H4 (cell line): ENCODE measurements at places on chromosomes 7 and 10.

GRCh38 chr10:79379512-79380124 lies 32.3 kb downstream of the PPIF start:
- no peak for DNase-seq

DNA sequence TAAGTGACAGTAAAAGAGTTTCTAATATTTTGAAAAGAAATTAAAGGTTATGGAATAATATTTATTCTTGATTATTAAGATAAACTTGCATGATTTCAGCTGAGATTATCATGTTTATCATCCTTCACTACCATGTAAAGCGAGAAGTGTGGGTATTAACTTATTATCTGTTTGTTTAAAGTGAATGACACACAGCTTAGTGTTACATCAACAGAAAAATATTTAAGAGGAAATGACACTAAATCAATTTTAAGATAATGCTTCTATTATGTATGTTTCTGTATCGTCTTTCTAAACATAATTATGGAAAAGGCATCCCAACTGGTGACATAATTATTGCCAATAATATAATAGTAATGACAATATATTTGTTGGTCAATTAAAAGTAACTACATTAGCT lies 213.1 kb downstream of the PCDH15 start:
- no peak for DNase-seq

- no peak for DNase-seq
Observed at GRCh38 chr10:127926455-127926854, 19.6 kb downstream of the PTPRE start.

- no peak for DNase-seq
Observed at GRCh38 chr7:129122078-129122750, 22.3 kb upstream of the TSPAN33 start.

GRCh38 chr10:46530249-46531186 lies 25.9 kb downstream of the GPRIN2 start:
- DNase-seq = peak; percentile 85

- peak; percentile 100 for DNase-seq
Observed at GRCh38 chr7:44847920-44848634, at the start of gene H2AZ2. TSS of gene H2AZ2 (minus strand) at chr7:44848087. CDS start at chr7:44847971, 116 bp downstream.

DNA sequence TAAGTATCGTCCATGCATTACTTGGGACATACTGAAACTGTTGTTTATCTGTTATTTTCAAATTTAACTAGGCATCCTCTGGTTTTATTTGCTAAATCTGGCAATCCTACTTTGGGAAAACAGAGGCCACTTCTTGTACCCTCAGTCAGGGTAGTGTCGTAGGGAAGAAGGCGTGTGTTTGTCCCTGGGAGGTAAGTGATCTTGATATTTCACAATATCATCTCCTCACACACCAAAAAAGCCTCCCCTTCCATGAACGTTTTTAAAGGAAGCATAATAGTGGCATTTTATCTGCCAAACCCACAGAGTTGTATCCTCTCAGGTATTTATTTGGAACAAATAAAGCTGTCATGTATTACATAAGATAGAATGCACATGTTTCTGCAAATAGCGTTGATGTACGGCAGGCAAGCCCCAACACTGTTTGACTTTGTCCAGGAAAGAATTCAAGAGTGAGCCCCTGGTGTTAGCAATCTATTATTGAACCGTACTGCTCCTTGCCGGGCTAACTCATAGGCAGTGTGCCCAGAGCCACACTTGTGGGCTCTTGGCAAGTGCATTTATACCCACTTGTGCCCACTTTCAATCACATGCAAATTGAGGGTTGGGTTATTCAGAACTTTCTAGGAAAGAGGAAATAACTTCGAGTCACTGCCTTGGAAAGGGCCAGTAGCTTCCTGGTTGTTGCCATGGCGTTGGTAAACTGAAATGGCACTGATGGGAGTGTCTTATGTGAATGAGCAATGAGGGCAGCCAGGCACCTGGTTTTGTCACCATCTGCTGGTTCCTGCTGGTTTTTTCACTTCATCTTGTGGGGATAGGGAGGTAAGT lies 266.0 kb downstream of the USP6NL start:
- peak; percentile 39 for DNase-seq

DNA sequence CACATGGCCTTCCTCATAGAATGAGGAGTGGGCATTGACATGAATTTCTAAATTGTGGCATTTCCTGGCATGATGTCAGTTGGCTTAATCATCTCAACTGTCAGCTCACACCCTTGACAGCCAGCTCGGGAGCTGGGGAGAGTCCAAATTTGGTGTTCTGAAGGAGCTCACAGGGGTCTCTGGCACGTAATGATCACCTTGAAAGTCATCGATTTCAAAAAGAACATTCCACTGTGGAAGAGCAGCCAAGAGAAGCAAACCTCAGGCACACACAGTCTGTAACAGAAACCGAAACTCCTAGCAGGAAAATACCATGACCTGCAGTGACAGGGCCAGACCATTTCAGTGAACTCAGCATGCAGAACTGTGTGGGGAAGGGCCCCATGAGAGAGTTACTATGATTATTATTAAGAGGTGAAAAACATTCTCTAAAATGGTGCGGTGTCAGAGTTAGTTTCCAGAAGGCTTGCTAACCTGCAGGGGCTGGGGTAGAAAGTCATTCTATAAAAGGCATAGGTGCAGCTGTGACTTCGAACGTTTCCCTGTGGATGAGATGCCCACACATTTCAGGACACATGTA lies 26.4 kb upstream of the KLF6 start:
- DNase-seq = peak; percentile 51

GRCh38 chr10:6386346-6386745 lies 183.6 kb downstream of the PFKFB3 start:
- no peak for DNase-seq

- no peak for DNase-seq
Observed at GRCh38 chr7:123734498-123734897, 14.3 kb downstream of the WASL start.

DNA sequence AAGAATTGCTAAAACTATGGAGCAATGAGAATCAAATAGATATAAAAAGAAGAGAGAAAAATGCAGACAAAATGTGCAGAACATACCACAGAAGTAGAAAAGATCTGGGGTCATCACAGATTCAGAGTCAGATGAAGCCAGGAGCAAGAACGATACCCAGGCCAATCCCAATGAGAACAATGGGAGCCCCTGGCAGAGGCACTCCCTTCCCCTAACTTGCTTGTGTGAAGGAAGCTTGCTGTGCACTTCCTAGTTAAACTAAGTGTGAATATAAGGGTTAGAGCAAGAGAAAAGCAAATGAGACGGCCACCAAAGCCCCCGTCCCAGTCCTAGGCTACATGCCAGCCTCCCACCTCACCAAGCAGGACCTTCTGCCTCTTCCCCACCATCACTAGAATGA lies 12.7 kb downstream of the PARP12 start:
- DNase-seq = no peak

DNA sequence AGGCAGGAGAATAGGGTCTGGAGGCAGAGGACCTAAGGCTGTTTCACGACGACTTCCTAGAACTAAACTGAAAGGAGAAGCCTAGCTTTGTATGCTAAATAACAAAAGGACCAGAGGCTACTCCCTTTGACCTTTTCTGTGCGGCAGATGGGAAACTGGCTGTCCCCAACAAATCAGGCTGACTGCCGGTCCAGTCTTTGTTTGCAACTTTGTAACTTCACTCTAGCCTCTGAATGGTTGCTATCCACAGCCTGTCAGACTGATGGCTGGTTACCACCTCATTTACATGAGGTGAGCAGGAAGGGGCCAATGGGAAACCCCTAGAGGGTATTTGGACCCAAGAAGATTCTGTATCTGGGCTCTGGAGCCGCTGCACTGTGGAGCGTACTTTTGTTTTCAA lies 132.6 kb upstream of the SHH start:
- no peak for DNase-seq

- DNase-seq = no peak
Observed at GRCh38 chr7:126637538-126637937, 615.2 kb downstream of the GRM8 start.

GRCh38 chr7:102189756-102190155 lies 96.9 kb upstream of the SH2B2 start:
- DNase-seq = no peak

DNA sequence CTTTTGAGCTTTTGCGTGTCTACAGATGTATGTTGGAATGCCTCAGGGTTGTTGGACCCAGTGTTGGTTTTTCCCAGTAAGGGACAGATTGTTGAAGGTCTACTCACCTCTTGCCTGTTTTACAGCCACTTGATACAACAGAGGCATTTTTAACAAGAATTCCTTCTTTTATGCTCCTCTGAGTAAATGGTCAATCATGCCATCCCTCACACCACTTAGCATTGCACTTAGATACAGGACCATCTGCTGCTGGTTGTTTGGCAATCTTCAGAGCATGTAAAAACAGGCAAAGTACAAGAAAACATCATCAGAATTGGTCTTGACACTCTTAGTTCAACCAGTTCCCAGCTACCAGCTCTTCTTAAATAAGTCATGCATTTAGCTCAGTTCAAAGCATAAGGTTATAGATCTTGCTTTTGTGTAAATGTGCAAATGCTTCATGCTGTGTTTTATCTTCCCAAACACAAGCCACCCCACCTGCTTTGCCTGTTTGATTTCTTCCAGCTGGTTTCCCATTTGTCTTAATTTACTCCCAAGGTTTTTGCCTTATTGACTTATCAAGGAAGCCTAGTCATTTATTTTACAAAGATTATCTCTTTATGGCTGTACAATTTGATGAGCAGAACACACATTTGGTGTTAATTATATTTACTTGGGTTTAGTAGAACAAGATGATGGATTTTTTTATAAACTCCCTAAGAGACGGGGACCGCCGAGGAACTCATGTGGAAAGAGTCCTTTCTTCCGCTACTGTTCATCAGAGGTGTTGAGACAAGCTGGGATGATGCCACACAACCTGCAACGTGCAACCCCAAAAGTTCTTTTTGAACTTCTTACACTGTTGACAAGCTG lies 136.6 kb downstream of the AHR start:
- no peak for DNase-seq

DNA sequence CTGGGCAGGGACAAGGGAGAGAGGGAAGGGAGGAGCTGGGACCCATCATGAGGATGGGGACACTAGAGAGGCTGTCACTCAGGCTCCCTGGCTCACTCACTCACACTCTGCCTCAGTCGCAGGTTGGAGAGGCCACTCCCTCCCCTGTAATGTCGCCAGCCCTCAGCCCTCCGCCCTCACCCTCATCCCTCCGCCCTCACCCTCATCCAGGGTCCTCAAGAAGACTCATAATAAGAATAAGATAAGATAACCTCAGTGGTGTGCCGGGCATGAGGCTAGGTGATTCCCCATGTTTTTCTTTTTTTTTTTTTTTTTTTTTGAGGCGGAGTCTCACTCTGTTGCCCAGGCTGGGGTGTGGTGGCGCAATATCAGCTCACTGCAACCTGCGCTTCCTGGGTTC lies 92.2 kb downstream of the GTF2IRD1 start:
- DNase-seq = no peak

- peak; percentile 79 for DNase-seq
Observed at GRCh38 chr10:48655411-48656240, 29.0 kb upstream of the WDFY4 start.

DNA sequence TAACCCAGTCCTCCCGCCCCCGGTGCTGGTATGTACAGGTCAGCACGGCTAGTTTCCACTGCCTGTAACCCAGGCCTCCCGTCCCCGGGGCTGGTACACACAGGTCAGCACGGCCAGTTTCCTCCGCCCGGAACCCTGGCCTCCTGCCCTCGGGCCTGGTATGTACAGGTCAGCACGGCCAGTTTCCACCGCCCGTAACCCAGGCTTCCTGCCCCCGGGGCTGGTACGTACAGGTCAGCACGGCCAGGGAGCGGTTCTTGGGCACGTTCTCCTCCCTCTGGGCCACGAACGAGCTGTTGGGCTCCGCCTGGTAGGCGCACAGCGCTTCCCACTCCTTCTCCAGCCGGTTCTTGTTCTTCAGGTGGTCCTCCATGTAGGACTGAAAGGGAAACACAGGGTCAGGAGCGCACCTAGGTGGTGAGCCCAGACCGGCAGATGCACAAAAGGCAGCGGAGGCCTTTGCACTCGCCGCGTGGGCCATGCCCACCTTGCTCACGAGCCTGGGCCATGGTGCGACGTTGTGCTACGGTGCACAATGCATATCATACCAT lies 284.4 kb downstream of the DNAJB6 start:
- DNase-seq = no peak

DNA sequence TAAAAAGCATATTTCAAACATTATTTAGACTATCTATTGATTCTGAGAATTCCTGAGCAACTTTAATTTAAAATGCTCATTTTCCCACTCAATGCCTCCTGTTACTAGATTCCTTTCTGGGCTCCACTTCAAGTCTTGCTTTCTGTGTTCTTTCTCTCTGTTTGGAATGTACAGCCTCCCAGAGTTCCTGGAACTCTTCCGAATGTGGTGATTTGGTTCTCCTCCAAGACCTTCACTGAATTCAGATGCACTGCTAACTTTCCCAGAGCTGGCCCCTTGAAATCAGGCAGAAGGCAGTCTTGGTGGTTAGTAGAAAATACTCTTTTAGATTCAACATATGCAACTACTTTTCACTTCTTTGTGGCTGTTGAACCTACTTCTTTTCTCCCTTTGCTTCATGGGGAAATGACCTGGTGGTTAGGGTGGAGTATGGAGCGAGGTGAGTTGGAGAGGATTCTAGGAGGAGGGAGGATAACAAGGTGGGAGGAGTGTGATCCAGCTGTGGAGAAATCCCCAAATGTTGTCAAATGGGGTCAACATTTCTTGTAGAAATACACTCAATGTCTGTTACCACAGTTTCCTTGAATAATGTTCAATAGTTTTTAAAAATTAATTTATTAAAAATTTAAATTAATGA lies 27.9 kb upstream of the CCDC7 start:
- DNase-seq = no peak

DNA sequence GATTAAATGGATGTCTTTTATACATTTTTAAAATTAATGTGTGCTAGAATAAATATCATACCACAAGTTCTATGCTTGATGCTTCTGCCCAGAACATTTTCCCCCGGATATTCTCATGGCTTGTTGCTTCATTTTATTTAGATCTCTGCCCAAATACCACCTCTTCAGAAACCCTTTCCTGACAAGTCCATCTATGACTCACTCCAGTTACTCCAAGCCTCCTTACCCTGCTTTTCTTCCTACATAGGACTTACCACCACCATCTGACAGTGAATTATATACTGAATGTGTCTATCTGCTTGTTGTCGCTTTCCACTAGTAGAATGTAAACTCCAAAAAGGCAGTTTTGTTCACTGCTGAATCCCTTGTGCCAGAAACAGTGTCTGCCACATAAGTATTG lies 19.1 kb upstream of the ERVW-1 start:
- DNase-seq = no peak

DNA sequence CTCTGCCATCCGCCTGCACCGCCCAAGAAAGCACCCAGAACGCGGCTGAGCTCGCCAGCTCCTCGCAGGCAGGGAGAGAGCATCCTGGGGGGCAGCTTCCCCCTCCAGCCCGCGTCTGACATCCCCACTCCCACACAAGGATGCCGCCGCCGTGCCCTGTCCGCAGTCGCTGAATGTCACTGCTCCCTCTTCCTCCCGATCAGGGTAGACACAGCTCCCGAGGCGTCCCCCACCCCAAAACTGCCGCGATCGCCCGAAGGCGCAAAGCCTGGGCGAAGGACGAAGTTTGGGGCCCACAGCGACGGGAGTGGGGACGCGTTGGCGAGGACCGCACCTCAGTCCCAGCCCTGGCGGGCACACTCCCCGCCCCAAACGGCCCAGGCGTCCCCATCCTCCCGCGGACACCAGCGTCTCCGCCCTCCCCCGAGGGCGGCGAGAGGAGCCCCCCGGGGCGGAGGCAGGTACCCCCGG lies 1.5 kb upstream of the KAT6B start:
- no peak for DNase-seq

- DNase-seq = no peak
Observed at GRCh38 chr10:79340646-79341244, 6.5 kb upstream of the PPIF start.
